ENCODE measurements at places on chromosomes 6 and 20. TPM values are rescaled to one million over a fixed set of nuclear protein-coding genes. Genes with fewer than 3 reads are reported as not detected.

SAMHD1 gene
- total RNA-seq = 348 TPM

RNF217 gene
- 26.2 TPM for total RNA-seq

TRIM10 gene
- total RNA-seq = not detected

CLPSL2 gene
- not detected for total RNA-seq

DNA sequence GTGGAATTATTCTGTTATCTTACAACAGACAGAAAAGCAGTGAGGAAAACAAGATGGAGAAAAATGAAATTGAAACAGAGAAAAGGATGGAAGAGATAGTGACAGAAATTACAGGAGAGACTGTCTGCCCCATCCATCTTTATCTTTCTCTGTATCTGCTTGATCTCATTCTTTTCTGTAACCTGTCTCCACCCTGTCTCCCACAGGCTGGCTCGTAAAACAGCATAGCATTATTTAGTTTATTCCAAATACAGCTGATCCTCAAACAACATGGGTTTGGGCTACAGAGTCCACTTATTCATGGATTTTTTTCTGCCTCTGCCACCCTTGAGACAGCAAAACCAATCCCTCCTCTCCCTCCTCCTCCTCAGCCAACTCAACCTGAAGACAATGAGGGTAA is 482.3 kb upstream of the JARID2 start:
- no peak for ATAC-seq
- no peaks in the 10 kb centered on the region for H3K36me3 ChIP-seq
- no peak overlapping the region for H3K27ac ChIP-seq
- H3K4me3 ChIP-seq = no peak overlapping the region

DNA sequence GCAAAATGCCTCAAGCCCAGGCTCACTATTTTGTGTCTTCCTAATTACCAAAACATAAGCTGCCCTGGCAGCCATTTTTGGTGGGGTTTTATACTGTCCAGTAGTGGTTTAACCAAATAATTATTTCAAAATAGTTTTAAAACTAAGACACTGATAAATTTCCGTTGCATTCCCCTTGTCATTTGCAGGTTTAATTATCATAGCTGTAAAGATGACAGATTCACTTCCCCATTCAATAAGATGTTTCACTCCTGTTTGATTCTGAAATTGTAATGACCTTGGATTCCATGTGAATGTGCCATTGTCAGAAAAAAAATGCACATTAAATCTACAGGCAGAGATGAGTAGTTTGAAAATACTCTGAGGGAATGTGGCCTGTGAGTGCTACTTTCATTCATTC is 172.0 kb downstream of the COL9A1 start:
- H3K36me3 ChIP-seq = no peaks in the 10 kb centered on the region
- H3K27me3 ChIP-seq = no peaks in the 10 kb centered on the region
- no peak overlapping the region for H3K4me3 ChIP-seq
- no peak for ATAC-seq
- no peak overlapping the region for H3K27ac ChIP-seq

- H3K4me1 ChIP-seq = no peaks in the 10 kb centered on the region
- no peak for ATAC-seq
- H3K27ac ChIP-seq = no peak overlapping the region
Measured at GRCh38 chr20:17889226-17889625, 79.4 kb downstream of the SNX5 start.

DNA sequence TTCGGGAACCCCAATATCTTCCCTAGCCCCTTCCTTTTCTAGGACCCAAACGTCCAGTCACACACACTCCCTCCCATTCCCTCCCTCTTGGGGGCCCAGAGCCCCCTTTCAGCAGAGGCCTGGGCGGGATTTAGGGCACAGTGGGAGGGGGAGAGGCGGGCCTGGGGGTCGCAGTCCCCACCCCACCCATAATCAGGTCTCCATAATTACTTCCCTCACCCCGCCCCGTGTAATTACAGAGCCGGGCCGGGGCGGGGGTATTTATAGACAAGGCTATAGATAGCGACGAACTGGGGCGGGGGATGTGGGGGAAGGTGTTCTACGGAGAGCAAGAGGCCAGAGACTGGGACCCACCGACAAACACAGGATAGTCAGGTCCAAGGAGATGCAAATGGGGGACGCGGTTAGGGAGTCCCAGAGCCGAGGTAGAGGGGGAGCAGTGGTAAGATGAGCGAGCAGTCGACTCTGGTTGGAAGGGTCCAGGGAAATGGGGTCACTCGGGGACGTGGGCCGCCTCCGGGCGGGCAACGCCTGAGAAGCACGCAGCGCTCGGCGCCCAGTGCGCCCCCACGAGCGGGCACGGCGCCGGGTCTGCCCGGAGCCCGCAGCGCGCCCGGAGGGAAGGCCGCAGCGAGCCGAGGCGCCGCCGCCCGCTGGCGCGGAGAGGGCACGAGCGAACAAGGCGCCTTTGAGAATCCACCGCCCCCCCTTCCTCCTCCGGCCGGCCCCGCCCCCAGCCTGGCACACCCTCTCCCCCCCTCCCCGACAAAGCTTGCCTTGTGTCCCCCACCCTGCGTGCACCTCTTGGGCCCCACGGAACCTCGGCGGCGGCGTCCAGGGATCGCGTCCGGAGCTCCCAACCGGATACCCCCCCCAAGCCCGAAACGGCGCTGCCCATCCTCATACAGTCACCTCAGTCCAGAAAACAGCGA is 670 bp upstream of the COL11A2 start:
- H3K36me3 ChIP-seq = no peaks in the 10 kb centered on the region
- peak overlapping the region; percentile 15 for H3K4me3 ChIP-seq
- peak; percentile 33 for ATAC-seq

DNA sequence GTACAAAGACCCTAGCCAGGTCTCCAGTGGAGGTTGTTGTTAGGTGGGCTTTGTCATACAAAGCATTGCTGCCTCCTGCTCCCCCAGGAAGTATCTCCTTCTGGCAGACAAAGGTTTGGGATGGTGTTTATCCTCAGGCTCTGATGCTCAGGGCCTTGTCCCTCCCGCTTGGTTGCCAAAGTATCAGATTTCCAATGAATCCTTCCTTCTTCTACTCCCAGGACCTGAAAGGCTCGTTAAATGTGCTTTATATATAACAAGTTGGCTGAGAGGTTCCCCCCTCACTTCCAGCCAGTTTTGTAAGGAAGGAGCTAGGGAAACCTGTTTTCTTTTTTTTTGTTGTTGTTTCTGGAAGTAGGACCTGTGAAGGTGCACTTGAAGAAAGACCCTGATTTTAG is 14.4 kb downstream of the PTK7 start:
- no peaks in the 10 kb centered on the region for H3K27me3 ChIP-seq
- H3K27ac ChIP-seq = no peak overlapping the region

GRCh38 chr20:6697228-6697972 is 70.1 kb upstream of the BMP2 start:
- no peaks in the 10 kb centered on the region for H3K4me1 ChIP-seq
- no peaks in the 10 kb centered on the region for H3K36me3 ChIP-seq
- ATAC-seq = no peak
- H3K27ac ChIP-seq = no peak overlapping the region
- no peaks in the 10 kb centered on the region for H3K27me3 ChIP-seq
- no peak overlapping the region for H3K4me3 ChIP-seq

- no peak overlapping the region for H3K4me3 ChIP-seq
- peaks cover 26% of the 10 kb centered on the region for H3K4me1 ChIP-seq
- no peak overlapping the region for H3K27ac ChIP-seq
Measured at GRCh38 chr6:1837826-1838225, 228.1 kb downstream of the FOXC1 start.

DNA sequence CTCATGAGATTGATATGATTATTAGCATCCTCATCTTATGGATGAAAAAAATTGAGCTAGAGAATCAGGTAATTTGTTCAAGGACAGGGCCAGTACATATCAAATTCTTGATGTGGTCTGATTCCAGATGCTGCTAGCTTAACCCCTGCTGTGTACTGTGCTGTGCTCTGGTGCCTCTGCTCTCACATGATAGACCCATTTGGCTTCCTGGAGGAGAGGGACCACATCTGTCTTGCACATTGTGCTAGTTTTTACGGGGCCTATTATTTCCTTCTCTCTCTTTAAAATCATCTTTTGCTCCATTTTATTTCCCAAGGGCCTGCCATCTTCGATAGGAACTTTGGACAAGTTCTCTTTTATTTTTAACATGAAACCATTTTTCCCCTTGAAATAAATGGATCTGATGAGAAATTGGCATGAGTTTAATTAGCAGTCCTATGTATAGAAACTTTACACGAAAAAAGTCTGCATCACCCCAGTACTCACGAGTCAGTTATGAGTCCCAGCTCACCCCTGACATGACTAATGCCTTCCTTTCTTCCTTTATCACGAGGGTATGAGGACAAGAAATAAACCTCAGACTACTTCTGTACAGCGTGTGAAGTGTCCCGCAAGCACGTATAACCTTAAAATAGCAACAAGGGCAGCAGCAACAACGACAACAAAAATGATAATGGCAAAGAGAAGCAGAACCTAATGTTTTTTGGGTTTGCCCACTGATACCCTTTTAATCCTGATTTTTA is 26.5 kb downstream of the CD109 start:
- ATAC-seq = no peak
- H3K27me3 ChIP-seq = no peaks in the 10 kb centered on the region
- H3K27ac ChIP-seq = no peak overlapping the region
- H3K4me1 ChIP-seq = no peaks in the 10 kb centered on the region
- H3K36me3 ChIP-seq = no peaks in the 10 kb centered on the region

DNA sequence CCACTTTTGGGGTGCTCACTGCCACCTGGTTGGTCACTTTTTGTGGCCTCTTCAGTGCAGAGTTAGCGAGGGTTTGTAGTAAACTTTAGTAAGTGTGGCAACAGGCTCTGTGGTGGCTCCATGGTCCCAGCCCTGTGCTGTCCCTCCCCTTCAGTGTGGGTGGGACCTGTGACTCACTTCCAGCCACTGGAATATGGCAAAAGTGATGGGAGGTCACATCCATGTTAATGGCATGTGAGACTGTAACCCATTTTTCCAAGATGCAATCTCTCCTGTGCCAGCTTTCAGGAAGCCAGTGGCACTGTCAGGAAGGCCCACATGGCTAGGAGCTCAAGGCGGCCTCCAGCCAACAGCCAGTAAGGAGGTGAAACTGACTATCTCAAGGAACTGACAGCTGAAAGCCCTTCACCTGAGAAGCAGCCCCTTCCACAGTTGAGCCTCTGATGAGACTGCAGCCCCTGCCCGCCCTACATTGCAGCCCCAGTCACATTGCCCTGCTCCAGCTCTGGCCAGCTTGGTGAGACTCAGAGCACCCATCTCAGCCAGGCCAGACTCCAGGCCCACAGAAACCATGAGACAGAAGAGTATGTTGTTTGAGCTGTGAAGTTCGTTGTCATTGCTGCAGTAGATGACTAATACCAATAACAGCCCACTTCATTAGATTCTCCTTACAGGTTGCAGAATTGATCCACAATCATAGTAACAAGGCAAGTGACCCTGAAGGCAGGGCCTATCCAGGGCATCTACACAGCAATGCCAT is 13.1 kb upstream of the CST7 start:
- ATAC-seq = no peak
- no peaks in the 10 kb centered on the region for H3K36me3 ChIP-seq
- H3K27me3 ChIP-seq = no peaks in the 10 kb centered on the region

DNA sequence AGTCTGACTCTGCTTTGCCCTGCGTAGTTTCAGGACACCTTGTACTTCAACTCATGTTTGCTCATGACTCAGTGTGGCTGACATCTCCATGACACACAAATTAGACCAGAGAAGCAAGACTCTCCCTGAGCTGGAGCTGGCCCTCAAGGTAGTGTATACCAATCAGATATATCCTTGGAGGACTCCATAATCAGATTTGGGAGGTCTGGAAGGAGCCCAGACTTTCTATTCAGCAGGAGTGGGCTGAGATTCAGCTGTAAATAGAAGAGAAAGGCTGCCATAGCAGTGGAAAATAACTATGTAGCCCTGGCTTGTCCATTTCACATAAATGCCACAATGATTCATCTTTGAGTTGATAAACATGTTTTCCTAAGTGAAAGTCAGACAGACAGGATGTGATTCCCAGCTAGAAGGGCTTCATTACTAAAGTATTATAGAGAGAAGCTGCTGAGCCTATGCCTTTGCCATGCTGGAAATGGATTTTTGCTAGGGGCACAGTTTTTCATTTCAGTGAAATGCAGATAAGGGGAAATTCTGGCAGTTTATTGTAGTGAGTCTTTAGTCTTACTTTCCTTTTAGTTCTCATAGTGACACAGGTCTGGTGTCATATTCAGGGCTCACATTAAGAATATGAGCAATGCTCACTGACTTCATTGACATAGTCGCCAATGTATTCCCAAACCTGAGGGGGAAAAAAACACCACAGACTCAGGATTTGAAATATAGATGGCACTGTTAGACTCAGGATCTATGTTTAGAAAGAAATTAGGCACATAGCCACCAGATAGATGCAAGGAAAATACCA is 95.3 kb downstream of the CLVS2 start:
- no peaks in the 10 kb centered on the region for H3K4me1 ChIP-seq
- no peaks in the 10 kb centered on the region for H3K27me3 ChIP-seq
- no peak overlapping the region for H3K27ac ChIP-seq
- H3K4me3 ChIP-seq = no peak overlapping the region
- no peak for ATAC-seq
- H3K36me3 ChIP-seq = no peaks in the 10 kb centered on the region

- H3K4me1 ChIP-seq = no peaks in the 10 kb centered on the region
- no peaks in the 10 kb centered on the region for H3K27me3 ChIP-seq
- H3K36me3 ChIP-seq = no peaks in the 10 kb centered on the region
- no peak overlapping the region for H3K4me3 ChIP-seq
Measured at GRCh38 chr6:106146852-106147351, 60.8 kb downstream of the PRDM1 start.

- H3K4me1 ChIP-seq = no peaks in the 10 kb centered on the region
- H3K36me3 ChIP-seq = no peaks in the 10 kb centered on the region
- no peaks in the 10 kb centered on the region for H3K27me3 ChIP-seq
Measured at GRCh38 chr6:162618448-162619002, 109.0 kb downstream of the PRKN start.

DNA sequence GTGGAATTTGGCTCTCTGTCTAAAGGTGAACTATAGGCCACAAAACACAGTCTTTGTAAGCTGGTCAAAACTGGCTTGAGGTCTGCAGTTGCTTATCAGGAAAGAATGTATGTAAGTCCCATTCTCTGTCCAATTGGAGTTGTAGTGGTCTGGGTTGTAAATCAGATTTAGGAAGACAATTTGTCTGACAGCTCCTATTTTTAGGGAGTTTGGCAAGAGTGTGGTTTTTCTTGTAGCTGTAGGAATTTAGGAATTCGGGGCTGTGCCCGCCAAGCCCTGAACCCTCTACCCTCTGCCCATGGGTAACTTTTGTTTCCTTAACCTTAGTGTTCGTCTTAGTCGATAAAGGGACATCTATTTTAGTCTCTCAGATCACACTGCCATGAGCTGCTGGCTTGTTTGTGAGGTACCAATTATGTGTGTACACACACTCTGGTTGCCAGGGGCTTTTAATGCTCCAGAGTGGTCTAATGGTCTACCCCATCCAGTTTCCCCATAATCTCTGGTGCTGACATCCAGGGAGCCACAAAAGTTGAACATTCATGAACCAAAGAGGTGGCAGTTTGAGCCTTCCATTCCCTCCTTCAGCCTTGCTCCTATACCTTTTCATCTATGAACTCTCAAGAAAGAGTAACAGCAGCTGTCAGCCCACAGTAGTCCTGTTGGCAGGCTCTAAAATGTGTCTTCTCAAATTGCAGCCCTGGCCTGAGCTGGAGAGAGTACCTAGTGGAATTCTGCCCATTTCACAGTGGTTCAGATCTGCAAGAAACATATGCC is 93.0 kb downstream of the ANKRD6 start:
- no peak overlapping the region for H3K27ac ChIP-seq
- H3K4me3 ChIP-seq = no peak overlapping the region
- no peaks in the 10 kb centered on the region for H3K27me3 ChIP-seq
- ATAC-seq = no peak

- H3K27ac ChIP-seq = no peak overlapping the region
- ATAC-seq = no peak
- H3K4me1 ChIP-seq = no peaks in the 10 kb centered on the region
- no peaks in the 10 kb centered on the region for H3K36me3 ChIP-seq
Measured at GRCh38 chr6:43402820-43403219, 24.5 kb upstream of the ABCC10 start.

- H3K4me3 ChIP-seq = no peak overlapping the region
- H3K27me3 ChIP-seq = no peaks in the 10 kb centered on the region
- H3K36me3 ChIP-seq = no peaks in the 10 kb centered on the region
- H3K4me1 ChIP-seq = peaks cover 8% of the 10 kb centered on the region
- H3K27ac ChIP-seq = no peak overlapping the region
Measured at GRCh38 chr20:5859608-5860007, 90.7 kb downstream of the TRMT6 start.

Measured in gastroesophageal sphincter (tissue), 4 donors.